ENCODE measurements at places on chromosomes 2 and 18. TPM values are rescaled to one million over a fixed set of nuclear protein-coding genes. Genes with fewer than 3 reads are reported as not detected.

Gene TNFRSF11A
- 2.1 TPM for polyA plus RNA-seq

Gene IGFBP5
- not detected for polyA plus RNA-seq

Gene TNS1
- polyA plus RNA-seq = not detected

Gene M1AP
- not detected for polyA plus RNA-seq

Gene LHCGR
- polyA plus RNA-seq = not detected

Gene IL37
- not detected for polyA plus RNA-seq

Gene CRACDL
- 0.17 TPM for polyA plus RNA-seq

Gene SAG
- polyA plus RNA-seq = not detected

Gene MYCN
- not detected for polyA plus RNA-seq

Gene CXCR1
- 0.40 TPM for polyA plus RNA-seq

Gene SMYD1
- polyA plus RNA-seq = not detected

Gene DYNAP
- polyA plus RNA-seq = not detected

Gene DNAH6
- polyA plus RNA-seq = 0.62 TPM

Gene SYT4
- polyA plus RNA-seq = 1.7 TPM

Gene ALPI
- not detected for polyA plus RNA-seq

Gene CHRNG
- polyA plus RNA-seq = not detected

Gene CNDP1
- polyA plus RNA-seq = not detected

Gene SCYGR4
- not detected for polyA plus RNA-seq

Gene LONRF2
- polyA plus RNA-seq = not detected

Gene ZSWIM2
- polyA plus RNA-seq = not detected

Gene TGFA
- 0.45 TPM for polyA plus RNA-seq

Gene ATP5MC3
- 380 TPM for polyA plus RNA-seq

Gene OSBPL1A
- 0.40 TPM for polyA plus RNA-seq

Gene REG3G
- not detected for polyA plus RNA-seq

Gene UGT1A7
- polyA plus RNA-seq = not detected

Gene POMC
- 9.6 TPM for polyA plus RNA-seq

Gene MOGAT1
- polyA plus RNA-seq = not detected

Gene SLC16A14
- 0.10 TPM for polyA plus RNA-seq

Data from CD4-positive, CD25-positive, alpha-beta regulatory T cell (primary cell).